ENCODE measurements at places on chromosomes 1 and 21.

DNA sequence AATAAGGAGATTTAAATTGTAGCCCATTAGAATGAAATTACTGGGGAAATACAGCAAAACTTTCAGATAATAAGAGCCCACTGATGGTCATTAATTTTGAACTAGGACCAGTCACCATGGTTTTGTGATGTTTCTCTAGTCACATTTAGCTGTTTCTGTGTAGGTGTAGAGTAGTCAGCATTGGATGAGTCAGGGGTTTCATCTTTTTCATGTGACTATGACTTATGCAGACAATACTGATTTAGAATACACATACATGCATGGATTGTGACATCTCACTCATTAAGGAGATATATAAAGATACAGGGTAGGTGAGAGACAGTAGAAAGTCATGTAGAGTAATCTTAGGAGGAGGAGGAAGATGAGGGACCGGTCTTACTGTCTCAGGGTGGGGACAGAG lies 1192.7 kb downstream of the KCNT2 start:
- DNase-seq: no peak

DNA sequence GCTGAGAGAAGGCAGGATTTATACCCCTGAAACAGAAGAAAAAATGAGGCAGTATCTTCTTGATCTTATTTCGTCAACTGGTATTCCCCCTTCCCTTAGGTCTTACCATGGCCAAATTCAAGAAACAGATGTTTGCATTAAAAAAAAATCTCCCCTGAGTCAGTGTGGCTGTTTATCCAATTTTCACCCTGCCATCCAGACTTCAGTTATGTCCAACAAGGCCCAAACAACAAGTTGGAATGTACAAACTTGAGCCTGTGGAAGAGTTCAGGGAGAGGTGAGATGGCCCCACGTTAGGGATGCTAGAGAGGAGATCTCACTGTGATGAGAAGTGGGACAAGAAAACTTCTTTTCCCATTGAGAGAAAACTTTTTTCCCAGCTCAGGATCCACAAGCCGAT lies 147.2 kb upstream of the PROX1 start:
- no peak for DNase-seq

GRCh38 chr1:227035316-227035715 lies 95.2 kb downstream of the COQ8A start:
- DNase-seq: no peak

DNA sequence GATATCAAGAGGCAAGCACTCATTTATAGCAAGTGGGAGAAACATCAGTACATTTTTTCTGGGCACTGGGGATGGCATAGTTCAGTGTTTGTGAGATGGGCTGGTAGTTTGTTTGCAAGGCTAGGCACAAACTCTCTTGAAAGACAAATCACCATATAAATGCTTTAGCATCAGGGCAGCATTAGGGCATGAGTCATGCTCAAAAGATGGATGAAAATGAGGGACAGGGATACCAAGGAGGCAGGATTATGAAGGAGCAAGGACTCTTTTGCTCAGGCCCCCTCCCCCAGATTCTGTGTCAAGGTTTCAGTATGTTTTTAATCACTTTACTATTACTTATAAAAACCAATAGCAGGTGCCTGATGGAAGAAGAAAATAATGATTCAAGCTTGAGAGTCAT lies 43.9 kb upstream of the CAMK1G start:
- DNase-seq: no peak

GRCh38 chr1:82634266-82634665 lies 833.5 kb downstream of the ADGRL2 start:
- no peak for DNase-seq

GRCh38 chr1:100452641-100453040 lies 85.3 kb upstream of the GPR88 start:
- DNase-seq: no peak

GRCh38 chr1:81974222-81974841 lies 173.6 kb downstream of the ADGRL2 start:
- no peak for DNase-seq

DNA sequence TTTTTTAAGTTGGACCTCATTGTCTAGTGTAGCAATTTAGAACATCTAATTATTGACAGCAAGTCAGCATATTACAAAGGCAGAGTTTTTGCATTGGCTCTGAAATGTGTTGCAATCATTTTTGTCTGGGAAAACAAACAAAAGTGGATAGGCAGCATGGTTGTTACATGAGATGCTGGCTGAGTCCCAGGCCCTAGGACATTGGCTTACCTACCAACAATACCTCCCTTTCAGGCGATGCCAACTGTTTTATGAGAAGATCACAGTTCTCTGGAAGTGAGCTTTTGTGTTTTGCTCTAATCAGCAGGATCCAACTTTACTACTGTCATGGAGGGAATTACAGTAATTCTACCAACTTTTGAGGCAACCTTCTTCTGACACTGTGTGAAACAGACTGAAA lies 71.5 kb upstream of the CXADR start:
- DNase-seq: no peak

DNA sequence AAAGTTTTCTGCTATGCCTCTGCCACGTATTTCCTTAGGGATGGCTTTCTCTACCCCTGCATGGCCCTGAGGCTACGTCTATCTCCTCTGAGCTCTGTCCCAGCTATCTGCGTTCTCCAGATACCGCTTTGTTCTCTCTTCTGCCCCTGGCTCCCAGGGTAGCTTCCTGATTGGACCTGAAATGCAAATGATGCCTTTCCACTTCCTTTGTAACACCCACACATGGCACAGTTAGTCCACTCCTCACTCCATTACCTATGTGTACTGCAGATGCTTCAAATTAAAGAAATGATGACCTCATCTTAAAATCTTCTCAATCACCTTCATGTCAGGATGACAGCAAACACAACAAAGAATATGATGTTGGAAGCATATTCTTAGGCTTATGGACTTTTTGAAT lies 138.6 kb upstream of the POGK start:
- no peak for DNase-seq

DNA sequence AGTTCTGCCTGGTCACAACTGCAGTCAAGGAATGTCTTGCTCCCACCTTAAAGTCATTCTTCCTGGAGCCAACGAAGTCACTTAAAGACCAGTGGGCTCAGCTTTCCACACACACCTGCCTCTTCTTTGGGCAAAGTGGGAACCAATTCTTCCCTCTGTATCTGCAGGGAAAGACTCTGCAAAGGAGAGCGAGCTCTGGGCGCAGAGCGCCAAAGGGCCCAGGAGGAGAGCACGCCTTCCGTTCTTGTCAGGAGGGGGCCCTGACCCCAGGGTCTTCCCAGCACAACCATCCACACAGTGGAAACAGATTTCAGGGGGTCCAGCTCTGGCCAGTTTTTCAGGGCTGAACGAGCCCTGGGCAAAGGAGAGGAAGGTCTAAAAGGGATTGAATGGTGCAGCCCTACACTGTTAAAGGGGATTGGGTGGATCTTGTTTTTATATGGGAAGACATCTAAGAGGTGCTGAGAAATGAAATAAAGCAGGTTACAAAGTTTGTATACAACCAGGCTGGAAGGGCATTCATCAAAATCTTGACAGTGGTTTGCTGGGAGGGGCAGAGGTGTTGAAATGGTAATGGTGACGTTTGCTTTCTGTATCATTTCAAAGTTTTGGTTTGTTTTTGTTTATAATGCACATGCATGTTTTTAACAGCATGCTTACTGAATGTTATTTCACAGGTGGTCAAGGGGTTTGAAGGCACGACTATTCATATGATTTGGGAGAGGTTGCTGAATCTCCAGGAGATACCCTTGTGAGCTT lies 6.8 kb upstream of the OLIG2 start:
- DNase-seq: no peak

DNA sequence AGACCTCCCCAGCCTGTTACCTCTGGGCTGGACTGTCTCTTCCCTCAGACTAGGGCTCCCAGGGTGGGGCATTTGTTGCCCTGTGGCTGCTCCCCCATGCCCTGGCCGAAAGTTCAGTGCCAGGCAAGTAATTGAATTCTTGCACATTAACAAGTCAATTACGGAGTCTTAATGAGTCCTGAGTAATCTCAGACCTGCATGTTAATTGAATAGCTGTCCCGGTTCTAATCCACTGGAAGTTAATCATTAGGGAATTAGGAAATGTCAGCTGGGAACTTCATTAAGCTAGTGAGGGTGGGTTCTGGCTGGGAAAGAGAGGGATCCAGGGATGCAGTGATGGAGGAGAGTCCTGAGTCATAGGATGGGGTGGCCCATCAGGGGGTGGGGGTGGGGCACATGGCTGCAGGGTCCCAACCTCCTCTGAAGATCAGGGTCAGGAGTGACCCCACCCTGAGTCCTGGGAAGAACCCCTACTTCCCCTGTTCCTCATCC lies 47.1 kb upstream of the CSF3R start:
- DNase-seq: no peak

- DNase-seq: no peak
Measured at GRCh38 chr1:101474039-101474665, 237.3 kb downstream of the S1PR1 start.

GRCh38 chr1:212260557-212261355 lies 24.5 kb upstream of the PPP2R5A start:
- no peak for DNase-seq

DNA sequence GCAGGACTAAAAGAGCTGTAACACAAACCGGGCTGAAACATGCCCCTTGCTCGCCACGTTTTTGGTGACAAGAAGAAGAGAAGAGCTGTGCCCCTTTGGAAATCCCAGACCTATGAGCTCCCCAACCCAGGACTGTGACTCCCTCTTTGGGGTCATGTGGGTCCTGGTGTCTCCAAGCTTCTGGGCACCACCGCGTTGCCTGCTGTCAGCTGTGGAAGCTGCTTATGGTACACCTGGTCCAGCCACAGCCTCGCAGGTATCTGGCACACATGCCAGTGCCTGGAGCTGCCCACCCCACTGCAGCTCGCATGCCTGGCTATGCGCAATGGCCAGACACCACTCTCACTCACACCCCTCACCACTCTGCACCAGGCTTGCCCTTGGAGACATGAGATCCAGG lies 171.8 kb downstream of the MATN1 start:
- no peak for DNase-seq

DNA sequence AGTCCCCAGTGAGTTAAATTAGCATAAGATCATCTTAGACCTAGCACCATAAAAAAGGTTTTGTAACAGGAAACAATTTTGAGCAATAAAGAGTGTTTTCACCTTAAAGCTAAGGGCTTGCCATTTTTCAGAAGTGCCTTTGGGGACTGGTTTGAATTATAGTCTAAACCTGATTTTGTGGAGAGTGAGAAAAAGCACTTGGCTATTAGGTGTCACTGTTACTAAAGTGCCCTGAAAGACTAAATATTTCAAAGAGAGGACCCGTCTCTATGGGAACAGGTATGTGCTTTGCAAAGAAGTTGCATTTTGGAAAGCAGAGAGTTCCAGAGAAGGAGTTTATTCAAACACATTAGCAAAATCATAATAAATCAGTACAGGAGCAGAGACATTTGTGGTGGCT lies 9.1 kb downstream of the NTNG1 start:
- no peak for DNase-seq

DNA sequence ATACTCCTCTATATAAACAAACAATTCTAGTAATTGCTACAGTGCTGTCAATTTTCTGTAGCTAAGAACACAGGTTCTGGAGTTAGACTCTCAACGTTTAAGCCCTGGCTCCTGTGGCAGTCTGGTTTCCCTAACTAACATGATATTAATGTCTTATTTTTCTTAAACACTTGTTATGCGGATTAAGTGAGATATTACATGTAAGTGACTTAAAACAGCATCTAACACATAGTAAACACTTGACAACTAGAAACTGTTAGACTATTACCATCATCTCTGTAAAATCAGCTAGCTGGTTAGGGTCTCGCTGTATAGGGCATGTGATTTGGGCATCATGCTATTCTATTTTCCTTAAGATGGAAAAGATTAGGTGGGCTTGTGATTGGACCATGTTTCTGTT lies 2.3 kb downstream of the VANGL1 start:
- no peak for DNase-seq

DNA sequence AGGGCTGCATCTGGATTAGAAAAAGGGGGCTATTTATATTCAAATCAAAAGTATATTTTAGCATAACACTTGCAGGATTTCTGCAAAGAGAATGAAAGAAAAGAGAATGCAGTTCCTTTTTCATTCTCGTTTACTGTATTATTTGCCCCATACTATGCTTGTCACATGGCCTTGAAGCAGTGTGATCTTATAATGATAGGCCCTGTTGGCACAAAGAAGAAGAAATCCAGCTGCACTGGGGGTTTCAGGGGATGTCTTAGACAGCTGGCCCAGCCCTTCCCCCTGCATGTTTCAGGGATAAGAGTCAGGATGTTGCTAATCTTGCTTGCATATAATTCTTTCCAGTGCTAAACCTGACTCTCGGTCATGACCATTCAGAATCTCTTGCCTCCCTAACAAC lies 369.5 kb downstream of the SEC16B start:
- DNase-seq: no peak

GRCh38 chr1:36572906-36573305 lies 90.2 kb upstream of the CSF3R start:
- no peak for DNase-seq

DNA sequence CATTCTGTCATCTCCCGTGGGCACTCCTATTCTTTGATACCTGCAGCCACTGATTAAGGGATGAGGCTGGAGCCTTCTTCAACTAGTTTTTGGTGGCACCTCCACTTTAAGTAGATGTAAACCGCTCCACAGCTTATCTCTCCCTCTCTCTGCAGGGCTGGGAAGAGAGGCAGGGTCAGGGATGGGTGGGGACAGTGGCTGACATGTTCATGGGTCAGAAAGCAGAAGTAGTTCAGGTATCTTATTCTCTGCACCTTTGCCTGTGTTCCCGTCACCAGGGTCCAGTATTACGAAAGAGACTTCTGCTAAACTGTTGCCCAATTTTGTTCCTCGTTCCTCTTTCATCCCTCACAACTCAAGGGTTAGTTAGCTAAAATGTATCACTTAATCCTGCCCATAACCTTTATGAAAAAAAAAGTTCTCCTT lies 51.7 kb upstream of the EDEM3 start:
- peak; percentile 31 for DNase-seq

DNA sequence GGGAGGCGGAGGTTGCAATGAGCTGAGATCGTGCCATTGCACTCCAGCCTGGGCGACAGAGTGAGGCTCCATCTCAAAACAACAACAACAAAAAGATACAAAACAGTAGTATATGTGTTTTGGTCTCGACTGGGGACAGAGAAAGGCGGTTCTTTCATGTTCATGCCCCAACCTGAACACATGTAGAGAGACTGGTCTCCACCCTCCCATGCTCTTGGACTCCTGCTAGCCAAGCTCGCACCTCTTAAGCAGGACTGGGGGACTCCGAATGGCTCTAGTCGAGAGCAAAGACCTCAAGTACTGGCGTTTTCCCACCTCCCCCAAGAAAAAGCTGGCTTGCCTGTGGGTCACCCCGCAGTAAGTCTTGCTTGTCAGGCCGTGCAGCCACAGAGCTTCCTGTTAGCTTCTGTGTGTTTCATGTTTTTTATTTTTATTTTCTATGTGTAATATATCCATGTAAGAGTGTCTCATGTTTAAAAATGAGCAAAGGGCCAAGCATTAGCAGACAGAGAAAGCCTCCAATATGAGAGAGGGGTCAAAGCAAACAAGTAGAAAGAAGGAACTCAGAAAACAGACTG lies 91.6 kb downstream of the SCCPDH start:
- no peak for DNase-seq

GRCh38 chr1:198001776-198002408 lies 84.7 kb downstream of the LHX9 start:
- no peak for DNase-seq

GRCh38 chr1:206467915-206468314 lies 2.4 kb upstream of the IKBKE start:
- peak; percentile 84 for DNase-seq

- DNase-seq: no peak
Measured at GRCh38 chr21:39232861-39233291, 49.6 kb upstream of the PSMG1 start.

GRCh38 chr1:168216171-168216570 lies 9.6 kb upstream of the SFT2D2 start:
- DNase-seq: no peak
